KBM-7 (cell line): ENCODE measurements at places on chromosomes 6 and 20.

DNA sequence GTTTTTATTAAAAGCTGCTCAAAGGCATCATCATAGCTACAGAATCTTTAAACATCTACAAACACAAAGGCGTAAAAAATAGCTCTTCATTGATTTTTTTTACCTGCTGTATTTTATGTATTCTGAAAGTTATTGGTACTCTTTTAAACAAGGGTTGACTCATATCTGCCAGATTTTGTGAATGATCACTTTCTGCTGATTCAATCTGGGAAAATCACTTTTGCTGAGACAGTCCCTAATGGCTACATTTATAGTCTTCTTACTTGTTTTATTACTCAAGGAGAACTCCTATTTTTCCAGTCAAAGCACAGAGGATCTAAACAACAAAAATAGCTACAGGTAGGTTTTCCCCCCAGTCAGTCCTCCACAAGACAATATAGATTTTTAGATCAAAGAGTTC, 739.0 kb downstream of the CBLN4 start:
- no peak for DNase-seq

DNA sequence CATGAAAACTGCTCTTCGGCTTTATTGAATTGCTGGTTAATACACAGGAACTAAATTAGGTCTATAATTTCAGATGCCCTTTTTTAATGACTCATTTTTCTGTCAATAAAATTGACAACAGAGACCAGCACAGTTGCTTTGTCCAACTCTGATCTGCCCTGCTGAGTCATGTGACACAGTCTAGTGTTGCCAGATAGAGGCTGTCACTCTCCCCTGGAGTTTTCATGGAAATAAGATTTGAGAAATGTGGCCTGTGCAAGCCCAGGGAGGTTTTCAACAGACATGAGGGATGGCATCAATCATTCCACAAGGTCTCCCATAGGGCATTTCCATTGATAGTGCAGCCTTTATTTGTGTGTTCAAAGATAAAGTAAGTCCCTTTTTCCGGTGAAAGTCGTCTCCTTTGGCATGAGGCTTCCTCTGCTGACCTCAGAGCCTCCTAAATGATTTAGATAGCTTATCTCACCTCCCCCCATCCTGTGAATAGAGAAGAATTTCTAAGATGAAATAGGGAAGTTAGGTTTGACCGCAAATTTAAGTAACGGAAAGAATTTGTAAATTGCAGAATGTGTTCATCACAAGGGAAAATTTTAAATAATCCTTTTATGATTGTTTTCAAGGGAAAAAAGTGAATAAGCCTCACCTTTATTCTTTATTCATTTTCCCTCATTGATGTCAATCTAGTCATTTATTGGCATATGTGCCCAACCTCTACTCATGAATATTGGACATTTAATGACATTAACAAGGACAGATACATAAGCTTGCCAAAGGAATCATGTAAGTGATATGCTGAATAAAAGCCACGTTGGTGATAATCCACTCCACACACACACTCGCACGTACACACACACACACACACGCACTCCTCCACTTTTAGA, 277.7 kb downstream of the ADGB start:
- peak; percentile 98 for DNase-seq

DNA sequence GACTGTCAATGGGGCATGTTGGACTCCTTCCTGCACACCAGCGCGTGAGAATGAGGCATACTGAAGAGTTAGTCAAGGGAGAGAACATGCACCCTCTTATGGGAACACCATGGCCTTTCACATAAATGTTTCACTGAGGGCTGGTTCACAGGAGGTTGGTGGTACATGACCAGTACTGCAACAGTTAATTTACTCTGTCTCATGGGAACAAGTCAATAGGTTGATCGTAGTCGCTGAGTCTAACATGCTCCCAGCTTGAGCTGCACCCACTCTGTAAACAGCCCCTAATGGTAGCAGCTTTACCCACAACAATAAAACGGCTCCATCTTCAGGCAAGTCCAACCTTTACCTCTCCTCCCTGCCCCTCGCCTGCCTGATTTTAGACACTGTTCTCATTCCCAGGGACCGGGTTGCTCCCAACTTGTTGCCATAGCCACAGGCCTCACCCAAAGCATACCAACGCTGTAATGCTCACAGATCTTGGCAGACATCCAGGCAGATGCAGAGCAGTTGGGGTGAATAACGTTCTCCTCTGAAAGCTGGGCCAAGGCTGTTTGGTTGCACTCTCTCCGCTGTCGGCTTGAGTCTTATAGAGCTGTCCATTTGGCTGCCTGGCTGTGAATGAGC, 111.3 kb downstream of the LY86 start:
- peak; percentile 68 for DNase-seq

- DNase-seq, result no peak
Observed at GRCh38 chr6:91539456-91539855, 952.6 kb upstream of the MAP3K7 start.

DNA sequence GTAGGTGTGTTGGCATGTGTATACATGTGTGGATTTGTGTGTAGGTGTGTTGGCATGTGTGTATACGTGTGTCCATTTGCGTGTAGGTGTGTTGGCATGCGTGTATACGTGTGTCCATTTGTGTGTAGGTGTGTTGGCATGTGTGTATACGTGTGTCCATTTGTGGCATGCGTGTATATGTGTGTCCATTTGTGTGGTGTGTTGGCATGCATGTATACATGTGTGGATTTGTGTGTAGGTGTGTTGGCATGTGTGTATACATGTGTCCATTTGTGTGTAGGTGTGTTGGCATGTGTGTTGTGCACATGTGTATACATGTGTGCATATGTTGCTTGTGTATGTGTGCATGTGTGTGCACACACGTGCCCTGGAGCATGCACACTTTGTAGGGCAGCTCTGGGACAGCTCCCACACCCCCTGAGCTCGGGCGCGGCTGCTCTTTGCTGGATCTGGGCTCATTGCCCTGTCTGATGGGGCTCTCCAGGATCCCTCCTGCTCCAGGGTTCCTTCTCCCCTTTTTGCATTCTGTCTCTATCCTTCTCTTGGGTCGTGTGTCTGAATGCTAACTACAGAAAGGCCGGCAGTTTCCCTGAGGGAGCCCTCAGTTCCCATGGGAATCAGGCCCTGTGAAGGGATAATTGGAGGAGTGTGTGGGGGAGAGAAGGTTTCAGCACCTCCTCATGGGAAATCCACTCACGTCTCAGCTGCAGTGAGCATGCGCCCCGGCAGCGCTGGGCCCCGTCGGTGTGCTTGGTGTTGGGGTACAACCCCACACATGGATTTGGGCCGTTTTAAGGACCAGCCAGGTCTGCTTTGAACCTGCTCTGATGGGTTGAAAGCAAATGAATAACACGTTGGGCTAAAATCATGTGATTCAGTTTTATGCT, 102.0 kb downstream of the ERMARD start:
- DNase-seq, result no peak

DNA sequence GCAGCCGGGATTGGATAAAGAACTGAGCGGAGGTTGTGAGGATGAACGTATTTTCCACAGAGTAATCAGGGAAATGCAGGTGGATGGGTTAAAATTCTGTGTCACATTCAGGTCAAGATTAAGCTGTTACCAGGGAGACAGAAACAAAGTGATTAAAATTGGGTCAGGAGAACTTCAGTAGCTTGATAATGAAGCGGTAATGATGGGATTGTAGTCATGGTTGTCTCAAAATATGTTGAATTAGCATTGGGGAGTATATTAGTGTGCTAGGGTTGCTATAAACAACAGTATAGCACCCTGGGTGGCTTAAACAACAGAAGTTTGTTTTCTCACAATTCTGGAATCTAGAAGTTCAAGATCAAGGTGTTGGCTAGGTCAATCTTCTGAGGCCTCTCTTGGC, 155.5 kb downstream of the GJA1 start:
- DNase-seq, result no peak

DNA sequence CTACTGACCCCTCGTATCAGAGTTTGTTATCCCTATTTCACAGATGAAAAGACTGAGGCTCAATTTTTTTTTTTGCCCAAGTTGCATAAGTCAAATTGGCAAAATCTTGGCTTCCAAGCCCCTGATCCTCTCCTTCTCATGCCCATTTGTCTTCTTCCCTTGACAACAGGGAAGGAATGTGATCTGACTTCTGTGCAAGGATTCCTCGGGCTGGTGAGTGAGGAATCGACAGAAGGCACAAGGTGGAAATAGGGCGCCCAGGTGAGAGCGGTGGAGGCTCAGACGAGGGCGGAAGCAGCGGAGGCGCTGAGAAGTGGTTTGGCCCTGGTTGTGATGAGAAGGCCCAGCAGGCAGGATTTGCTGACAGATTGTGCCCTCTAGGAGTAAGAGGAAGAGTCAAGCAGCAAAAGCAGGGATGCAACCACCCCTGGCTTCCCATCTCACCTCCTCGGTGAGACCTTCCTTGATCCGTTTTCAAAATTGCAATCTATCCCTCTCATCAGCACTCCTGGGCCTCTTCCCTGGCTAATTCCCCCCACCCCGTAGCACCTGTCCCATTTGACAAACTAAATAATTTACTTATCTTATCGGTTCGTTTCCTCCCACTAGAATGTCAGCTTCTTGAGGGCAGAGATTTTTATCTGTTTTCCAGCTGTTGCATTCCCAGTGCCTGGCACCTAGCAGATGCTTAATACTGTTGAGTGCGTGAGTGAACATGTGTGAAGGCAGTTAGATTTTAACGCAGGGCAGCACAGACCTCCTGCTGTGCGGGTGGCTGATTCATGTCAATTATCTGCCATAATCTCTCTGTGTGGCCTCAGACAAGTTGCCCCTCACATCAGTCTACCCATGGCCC, 3.7 kb upstream of the SIRPA start:
- DNase-seq, result peak; percentile 37

GRCh38 chr6:6007366-6008088, 802 bp upstream of the NRN1 start:
- DNase-seq, result peak; percentile 87

GRCh38 chr20:4272225-4272624, 256.9 kb upstream of the RNF24 start:
- DNase-seq, result no peak

DNA sequence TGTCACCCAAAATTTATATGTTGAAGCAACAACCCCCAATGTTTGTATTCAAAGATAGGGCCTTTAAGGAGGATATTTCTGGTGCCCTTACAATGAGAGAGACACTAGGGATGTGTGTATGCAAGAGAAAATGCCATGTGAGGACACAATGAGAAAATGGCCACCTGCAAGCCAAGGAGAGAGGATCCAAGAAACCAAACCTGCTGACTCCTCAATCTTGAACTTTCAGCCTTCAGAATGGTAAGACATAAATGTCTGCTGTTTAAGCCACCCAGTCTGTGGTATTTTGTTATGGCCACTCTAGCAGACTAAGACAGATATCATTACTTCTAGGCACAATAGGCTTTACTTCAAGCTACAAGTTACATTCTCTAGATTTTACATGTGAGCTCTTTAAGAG, 1145.1 kb upstream of the MAP3K7 start:
- DNase-seq, result no peak

GRCh38 chr6:99495466-99495865, 19.8 kb downstream of the USP45 start:
- DNase-seq, result no peak

DNA sequence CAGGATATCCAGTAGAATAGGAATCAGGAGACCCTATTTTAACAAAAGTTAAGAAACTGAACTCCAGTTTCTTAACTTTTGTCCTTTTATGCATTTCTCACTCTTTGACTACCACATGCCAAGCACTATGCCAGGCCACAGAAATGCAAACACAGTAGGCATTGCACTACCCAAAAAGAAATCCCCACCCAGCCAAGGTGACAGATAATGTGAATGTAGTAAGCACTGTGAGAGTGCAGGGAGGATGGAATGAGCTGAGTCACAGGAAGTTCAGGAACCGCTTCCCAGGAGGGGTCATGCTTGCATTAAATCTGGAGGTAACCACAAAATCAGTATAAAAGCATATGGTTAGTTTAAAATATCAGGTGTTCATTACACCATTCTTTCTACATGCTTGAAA, 20.1 kb upstream of the FAM83C start:
- peak; percentile 43 for DNase-seq

DNA sequence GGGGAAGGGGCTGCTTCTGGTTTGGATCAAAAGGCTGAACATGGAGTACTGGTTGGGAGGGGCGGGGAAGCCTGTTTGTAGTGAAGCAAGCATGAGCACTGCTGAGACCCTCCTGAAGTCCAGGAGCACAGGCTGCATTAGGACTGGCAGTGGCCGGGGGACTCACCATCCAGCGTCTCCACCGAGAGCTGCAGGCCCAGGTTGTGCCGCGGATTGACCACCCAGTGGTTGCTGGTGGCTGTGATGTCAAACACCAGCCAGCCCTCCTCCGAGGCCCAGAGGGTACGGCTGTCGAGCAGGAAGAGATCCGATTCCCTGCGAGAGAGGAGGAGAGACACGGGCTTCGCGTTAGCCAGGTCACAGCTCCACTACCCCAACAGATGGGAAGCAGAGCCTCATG, 64.1 kb downstream of the BMP7 start:
- no peak for DNase-seq

DNA sequence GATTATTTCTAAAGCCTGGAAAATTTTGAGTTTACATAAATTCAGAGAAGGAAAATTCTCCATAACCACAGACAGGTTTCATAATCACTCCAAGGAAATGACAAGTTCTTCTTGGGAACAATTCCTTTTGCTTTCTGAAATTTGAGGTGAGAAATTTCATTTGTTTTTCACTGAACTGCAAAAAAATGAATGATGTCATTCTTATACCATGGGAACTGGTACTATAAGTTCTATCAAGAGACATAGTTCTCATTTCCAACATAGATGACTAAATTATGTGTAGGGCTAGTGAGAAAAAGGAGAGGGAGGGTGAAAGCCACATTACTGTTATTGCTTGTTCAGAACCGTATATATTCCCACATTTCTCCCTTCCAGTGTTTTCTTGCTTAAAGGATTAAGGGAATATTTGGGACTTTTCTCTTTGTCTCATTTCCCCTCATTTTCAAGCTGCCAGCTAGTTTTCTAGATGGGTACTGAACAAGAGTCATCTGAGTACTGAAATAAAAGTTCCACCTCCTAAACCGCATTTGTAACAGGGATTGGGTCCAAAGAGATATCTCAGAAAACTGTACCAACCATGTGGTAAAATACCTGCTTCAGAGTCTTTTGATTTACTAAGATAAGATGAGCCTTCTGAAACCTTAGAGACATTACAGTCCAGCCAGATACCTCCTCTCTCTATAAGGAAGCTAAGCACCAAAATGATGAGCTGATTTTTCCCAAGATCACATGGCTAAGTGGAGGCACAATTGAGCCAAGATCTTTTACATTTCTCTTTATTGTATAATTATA, 144.3 kb upstream of the PRDM1 start:
- DNase-seq, result no peak

GRCh38 chr6:37077905-37078296, 72.4 kb downstream of the FGD2 start:
- no peak for DNase-seq

GRCh38 chr20:38842026-38842425, 36.5 kb downstream of the PPP1R16B start:
- DNase-seq, result peak; percentile 15

DNA sequence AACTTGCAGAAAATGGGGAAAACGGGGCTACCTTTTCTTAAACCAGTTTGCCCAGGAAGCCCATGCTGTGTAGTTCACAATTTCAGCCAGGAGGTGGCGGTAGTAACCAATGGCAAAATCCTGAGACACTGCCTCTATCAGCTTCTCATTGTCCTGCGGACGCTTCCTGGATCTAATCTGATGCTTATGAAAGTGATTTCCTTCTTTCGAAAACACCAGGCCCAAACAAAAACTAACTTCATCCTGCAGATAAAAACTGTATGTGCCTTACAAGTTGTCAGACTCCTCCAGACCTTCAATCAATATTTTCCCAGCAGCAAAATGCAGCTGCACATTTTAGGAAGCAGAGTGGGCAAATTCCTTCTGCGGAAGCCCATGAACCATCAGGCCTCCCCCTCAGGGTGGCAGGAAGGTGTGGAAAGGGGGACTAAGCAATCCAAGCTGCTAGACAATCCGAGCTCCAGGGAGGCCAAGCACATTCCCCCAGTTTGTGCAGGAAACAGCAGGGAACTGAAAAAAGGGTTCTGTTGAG, 88.5 kb downstream of the LY86 start:
- DNase-seq, result peak; percentile 94
